ENCODE measurements at places on chromosomes 6 and 20. TPM values are rescaled to one million over a fixed set of nuclear protein-coding genes. Genes with fewer than 3 reads are reported as not detected.

DNA sequence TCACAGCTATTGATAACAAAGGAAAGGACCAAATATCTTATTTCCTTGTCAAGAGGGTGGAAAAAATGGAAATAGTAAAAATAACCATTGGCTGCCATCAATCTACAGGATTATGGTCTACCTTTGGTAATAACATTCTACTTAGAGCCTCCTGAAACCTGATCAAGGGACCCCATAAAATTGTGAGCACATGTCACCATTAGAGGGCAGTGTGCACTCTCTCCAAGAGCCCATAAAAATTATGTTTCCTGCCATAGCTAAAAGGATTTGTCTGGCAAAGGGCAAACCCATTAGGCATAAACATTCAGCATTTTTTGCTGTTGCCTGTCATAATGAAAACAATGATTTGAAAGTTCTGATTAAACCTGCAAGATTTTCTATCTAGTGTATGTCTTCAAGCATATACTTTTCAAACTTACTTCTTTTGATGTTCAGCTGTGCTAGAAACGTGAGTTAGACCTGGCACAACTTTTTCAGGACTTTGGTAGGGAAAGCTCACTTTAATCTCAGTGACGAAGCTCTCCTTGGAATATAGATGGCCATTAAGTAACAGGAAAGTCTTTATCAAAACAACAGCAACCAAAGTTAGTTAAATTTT is 120.7 kb upstream of the ZFP64 start:
- no peaks in the 10 kb centered on the region for H3K36me3 ChIP-seq
- H3K27ac ChIP-seq, result no peak overlapping the region
- no peaks in the 10 kb centered on the region for H3K27me3 ChIP-seq
- H3K4me3 ChIP-seq, result no peak overlapping the region
- H3K4me1 ChIP-seq, result no peaks in the 10 kb centered on the region

- peaks cover 82% of the 10 kb centered on the region for H3K4me1 ChIP-seq
- H3K4me3 ChIP-seq, result no peak overlapping the region
- H3K27me3 ChIP-seq, result no peaks in the 10 kb centered on the region
- H3K27ac ChIP-seq, result peak overlapping the region; percentile 88
- H3K36me3 ChIP-seq, result no peaks in the 10 kb centered on the region
Observed at GRCh38 chr6:139595183-139595582, 220.7 kb upstream of the CITED2 start.

- H3K4me1 ChIP-seq, result no peaks in the 10 kb centered on the region
- H3K27me3 ChIP-seq, result no peaks in the 10 kb centered on the region
- H3K36me3 ChIP-seq, result no peaks in the 10 kb centered on the region
- no peak overlapping the region for H3K4me3 ChIP-seq
- DNase-seq, result no peak
Observed at GRCh38 chr20:63759377-63759901, 19.9 kb downstream of the SLC2A4RG start.

GRCh38 chr6:26056583-26057350 is 30.5 kb upstream of the HFE start:
- no peaks in the 10 kb centered on the region for H3K27me3 ChIP-seq
- peak overlapping the region; percentile 56 for H3K4me3 ChIP-seq
- H3K4me1 ChIP-seq, result peaks cover 13% of the 10 kb centered on the region
- DNase-seq, result peak; percentile 24
- no peaks in the 10 kb centered on the region for H3K36me3 ChIP-seq
- H3K27ac ChIP-seq, result peak overlapping the region; percentile 97

Gene MROH8
- 2.2 TPM for total RNA-seq

Data from transverse colon (tissue), 4 donors.